ENCODE measurements at places on chromosomes 16 and 17.

DNA sequence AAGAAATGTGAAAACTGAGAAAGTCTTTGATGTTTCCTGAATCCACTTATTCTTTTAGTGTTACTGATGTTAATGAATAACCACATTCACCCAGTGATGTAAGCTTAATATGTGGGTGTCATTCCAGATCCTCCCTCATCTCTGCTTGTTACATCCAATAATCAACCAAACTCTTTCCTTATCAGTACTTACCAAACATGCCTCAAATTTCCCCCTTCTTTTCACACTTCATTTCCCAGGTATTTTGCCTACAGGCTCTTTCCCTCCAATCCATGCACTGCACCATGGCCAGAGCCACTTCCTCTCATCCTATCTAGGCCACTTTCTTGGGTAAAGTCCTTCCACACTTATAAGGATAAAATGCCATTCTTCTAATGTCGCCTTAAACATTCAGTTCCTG is 451.5 kb downstream of the NPIPA7 start:
- DNase-seq = no peak

DNA sequence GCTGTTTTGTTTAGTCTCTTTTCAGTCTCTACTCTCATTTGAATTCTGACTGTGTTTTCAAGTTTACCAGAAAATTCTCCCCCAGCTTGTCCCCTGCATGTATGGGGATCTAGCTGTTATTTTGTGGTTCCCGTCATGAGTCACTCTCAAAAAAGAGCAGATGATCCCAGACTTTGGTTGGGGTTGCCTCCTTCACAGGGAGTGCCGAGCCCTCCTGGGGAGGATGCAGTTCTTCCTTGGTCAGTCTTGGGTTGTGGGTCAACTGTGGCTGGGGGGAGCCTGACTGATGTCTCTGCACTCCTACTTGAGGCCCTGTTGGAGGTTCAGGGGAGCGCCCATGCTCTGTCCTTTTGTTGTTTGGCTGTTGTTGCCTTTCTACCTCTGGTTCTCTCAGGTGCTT is 37.7 kb downstream of the EPN2 start:
- DNase-seq = peak; percentile 59

DNA sequence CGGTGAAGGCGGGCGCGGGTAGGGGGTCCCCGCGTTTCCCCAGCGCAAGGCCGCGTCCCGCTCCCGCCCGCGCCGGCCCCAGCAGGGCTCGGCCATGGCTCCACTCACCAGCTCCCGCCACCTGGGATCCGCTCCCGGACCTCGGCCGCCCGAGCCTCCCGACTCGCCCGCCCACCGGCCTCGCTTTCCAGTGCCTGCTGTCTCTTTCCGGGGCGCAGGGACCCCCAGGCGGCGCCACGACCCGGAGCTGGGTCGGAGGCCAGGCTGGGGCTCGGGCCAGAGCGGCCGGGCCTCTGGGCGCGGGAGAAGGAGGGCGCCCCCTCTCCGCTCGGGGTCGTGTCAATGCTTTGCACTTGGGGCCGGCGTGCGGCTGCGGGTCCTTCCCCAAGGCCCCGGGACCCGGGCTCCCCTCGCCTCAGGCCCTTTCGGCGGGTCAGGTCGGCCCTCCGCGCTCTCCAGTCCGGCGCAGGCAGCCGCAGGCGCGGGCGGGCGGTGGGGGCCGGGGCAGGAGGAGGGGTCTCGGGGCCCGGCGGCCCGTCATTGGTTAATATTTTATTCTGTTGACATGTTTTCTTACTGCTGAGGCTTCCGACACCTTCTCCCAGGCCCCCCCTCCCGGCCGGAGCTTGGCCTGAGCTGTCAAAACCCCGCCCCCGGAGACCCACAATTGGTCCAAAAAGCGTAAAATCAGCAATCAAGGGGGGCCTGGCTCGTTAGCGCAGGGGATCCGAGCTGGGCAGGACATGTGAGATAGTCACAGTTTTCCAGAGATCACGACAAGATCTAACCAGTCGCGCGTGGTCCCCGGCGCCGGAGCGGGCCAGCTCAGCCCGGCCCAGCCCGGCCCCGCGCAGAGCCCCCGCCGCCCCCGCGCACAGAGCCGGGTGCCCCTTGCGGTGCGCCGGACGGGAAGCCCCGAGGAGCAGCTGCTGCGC is at the start of gene TBX2:
TSS of gene TBX2 (plus strand) at position 713 of the 935 bp plus-strand sequence. CDS start 334 bp downstream, outside the sequence.
- no peak for DNase-seq

GRCh38 chr16:11857161-11857560 is 5.8 kb upstream of the RSL1D1 start:
- DNase-seq = no peak

- peak; percentile 75 for DNase-seq
Observed at GRCh38 chr17:6913608-6914443, 82.0 kb upstream of the ALOX12 start.

DNA sequence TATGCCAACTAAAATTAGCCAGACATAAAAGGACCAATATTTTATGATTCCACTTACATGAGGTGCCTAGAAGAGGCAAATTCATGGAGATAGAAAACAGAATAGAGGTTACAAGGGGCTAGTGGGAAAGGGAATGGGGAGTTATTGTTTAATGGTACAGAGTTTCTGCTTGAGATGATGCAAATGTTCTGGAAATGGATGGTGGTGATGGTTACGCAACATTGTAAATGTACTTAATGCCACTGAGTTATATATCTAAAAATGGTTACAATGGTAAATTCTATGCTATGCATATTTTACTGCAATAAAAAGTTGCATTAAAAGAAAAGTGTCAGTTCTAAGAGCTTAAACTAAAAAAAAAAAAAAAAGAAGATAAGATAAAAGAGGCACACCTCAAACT is 17.9 kb downstream of the MT1X start:
- DNase-seq = peak; percentile 38

- no peak for DNase-seq
Observed at GRCh38 chr17:19003543-19004420, 782 bp downstream of the FAM83G start.

DNA sequence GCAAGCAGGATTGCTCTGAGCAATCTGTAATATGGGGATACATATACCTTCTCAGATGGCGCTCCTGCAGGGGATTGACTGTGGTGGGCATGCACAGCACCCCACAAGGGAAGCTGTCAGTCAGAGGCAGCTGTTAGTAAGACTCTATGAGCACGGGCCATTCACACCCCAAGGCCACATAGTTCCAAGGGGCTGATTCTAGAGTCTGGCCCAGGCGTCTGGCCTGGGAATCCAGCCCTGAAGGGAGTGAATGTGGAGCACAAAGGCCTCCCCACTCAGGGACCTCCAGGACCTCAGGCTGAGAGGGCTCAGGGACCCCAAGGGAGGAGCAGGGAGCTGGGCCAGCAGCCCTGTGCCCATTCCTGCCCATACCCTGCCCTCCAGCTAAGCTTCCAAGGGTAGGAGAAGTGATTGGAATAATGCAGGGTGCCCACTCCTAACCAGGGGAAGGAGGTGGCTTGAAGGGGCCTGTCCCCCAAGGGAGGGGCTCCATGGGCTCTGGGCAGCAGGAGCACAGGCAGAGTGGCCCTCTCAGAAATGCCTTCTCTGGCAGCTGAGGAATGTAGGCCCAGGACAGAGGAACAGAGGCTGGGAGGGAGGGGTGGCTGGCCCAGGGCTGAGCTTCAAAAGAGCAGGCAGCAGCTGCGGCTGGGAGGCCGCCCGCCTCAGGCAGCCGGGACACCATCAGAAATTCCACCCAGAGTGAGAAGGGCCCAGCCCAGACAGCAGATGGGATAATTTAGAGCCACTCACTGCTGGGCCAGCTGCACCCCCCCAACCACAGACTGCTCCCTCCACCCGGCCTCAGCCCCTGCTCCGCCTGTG is 48.9 kb upstream of the MRPS23 start:
- peak; percentile 27 for DNase-seq

GRCh38 chr16:70804734-70805169 is 3.8 kb upstream of the VAC14 start:
- no peak for DNase-seq

GRCh38 chr16:49596068-49596467 is 222.5 kb downstream of the C16orf78 start:
- no peak for DNase-seq

GRCh38 chr17:49887744-49888360 is 40.0 kb upstream of the TAC4 start:
- no peak for DNase-seq
